SW480 (cell line): ENCODE measurements at places on chromosomes 16 and 17.

GRCh38 chr16:17724242-17724898, 253.6 kb upstream of the XYLT1 start:
- no peak for DNase-seq

DNA sequence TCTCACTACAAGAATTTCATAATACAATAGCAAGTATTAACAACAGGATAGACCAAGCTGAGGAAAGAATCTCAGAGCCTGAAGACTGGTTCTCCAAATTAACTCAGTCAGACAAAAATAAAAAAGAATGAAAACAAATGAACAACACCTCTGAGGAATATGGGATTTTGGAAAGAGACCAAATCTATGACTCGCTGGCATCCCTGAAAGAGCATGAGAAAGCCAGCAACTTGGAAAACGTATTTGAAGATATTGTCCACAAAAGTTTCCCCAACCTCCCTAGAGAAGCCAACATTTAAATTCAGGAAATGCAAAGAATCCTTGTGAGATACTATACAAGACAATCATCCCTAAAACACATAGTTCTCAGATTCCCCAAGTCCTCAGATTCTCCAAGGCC, 20.9 kb downstream of the NLRP1 start:
- no peak for DNase-seq

DNA sequence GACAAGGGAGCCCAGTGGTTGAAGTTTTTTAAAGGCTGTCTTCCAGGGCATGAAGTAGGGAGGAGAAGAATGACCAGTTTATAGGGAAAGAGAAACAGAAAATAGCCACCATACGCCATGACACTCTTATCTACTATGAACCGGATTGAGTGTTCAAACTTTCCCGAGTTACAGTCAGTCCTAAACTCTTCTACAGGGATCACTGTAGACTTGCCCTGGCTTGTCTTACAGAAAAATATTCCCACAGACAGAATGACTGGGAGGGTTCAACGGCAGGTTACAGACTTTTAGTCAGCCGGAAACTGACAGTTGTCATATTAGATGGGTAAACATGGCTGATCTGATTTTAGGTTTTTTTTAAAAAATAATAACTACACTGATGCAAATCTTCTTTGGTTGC, 662.5 kb upstream of the SOX9 start:
- DNase-seq: no peak

GRCh38 chr17:57868007-57868909, 18.4 kb upstream of the MRPS23 start:
- DNase-seq: peak; percentile 79

- no peak for DNase-seq
Measured at GRCh38 chr16:55697867-55698266, 42.1 kb downstream of the SLC6A2 start.

DNA sequence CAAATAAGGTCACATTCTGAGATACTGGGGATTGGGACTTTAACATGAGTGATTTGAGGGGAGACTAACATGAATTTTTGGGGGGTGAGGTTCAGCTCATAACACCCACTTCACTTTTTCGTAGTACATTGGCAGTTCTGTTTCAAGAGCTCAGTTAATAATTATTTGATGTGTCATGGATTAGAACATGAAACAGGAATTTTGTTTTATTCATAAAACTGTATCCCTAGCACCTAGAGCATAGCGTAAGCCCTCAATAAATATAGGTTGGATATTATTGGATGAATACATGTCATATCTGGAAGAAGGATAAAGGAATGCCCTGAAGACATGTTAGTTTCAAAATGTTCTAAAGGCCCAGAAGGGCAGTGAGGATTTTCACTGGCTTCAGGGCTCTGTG, 119.8 kb downstream of the PRKCA start:
- DNase-seq: no peak

DNA sequence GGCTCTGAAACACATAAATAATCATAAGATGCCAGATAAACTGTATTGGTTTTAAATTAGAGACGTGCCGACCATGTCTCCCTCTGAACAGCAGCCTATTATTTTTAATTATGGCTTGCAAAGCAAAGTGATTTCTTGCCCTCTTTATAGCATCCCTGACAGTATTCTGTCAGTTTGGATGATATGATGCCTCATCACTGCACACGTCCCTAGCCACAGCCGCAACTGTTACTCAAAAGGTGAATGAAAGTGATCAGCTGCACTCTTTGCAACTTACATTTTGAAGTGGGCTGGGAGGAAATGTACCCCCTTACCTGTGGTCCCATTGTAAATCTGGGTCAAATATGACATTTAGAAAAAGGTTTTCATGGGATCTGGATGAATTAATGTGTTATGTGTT, 389.9 kb downstream of the MAF start:
- DNase-seq: no peak

- DNase-seq: no peak
Measured at GRCh38 chr17:21463204-21463661, 87.1 kb downstream of the KCNJ12 start.

GRCh38 chr17:44409309-44410028, 20.0 kb upstream of the ITGA2B start:
- DNase-seq: no peak

GRCh38 chr16:84985079-84986065, 26.0 kb downstream of the ZDHHC7 start:
- no peak for DNase-seq

DNA sequence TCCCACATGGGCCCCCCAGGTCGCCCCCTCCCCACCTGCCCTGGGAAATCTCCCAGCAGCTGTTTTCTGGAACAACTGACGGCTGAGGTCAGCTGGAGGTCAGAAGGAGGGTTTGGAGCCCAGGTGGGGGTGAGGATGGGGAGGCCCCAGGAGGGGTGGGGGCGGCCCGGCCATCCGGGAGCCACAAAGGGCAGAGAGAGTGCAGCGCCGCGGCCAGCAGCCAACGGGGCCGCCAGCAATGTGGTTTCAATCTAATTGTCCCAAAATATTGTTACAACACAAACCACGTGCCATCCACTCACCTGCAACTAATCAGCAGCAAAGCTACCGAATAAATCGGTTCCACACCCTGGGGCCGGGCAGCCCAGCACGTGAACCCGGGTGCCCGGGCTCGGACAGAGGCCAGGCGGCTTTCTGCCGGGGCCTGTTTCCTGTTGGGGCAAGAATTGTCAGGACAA, 28.3 kb upstream of the SLC38A10 start:
- DNase-seq: no peak

GRCh38 chr16:86970279-86970678, 346.9 kb downstream of the C16orf95 start:
- no peak for DNase-seq

GRCh38 chr16:1745900-1746692, 25.2 kb downstream of the NME3 start:
- DNase-seq: peak; percentile 83

DNA sequence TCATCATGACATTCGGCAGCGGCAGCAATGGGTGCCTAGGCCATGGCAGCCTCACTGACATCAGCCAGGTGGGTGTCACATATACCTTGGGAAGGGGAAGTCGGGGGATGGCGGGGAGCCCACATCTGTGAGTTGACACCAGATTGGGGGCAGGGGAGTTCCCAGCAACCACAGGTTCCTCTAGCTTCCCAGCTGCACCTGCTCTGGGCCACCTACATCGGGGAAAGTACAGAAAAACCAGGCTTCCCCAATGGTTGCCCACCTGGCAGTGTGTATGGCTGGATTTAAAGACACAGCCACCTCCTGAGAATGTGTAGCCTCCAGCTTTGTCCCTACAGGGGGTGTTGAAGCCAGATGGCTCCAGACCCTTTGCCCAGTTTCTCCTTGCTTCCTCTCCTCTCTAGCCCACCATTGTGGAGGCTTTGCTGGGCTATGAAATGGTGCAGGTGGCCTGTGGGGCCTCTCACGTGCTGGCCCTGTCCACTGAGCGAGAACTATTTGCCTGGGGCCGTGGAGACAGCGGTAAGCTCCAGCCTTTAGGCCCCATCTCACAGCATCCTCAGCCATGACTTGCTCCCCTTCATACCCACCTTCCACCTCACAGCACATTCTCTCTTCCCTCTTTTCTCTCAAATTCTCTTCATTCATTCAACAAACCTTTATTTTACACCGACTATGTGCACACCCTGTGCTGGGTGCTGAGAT, 5.0 kb upstream of the TRAF4 start:
- DNase-seq: no peak

GRCh38 chr16:76940251-76940650, 250.7 kb upstream of the MON1B start:
- DNase-seq: no peak

GRCh38 chr16:12201866-12202265, 225.3 kb downstream of the SNX29 start:
- DNase-seq: no peak

GRCh38 chr16:66563574-66564334, 2.5 kb upstream of the CMTM1 start:
- DNase-seq: no peak
